ENCODE measurements at places on chromosomes 16 and 17.

DNA sequence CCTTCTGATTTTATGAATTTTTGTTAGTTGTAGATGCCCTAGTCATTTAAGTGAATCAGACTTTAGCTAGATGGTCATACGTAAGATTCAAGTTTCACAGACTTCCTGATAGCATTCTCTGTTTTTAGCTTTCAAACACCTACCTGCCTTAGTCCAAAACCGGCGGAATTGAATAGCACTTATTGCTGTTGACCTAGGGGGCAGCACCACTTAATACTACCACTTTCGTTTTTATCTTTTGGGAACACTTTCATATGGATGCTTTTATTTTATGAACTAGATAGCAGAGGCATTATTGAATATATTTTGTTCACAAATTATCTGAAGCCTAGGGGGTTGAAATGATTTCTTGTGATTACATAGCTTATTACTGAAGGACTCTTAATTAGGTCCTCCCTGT, 31.5 kb downstream of the TADA2A start:
- DNase-seq, result no peak

- DNase-seq, result no peak
Measured at GRCh38 chr17:61160204-61160603, 239.4 kb upstream of the TBX2 start.

DNA sequence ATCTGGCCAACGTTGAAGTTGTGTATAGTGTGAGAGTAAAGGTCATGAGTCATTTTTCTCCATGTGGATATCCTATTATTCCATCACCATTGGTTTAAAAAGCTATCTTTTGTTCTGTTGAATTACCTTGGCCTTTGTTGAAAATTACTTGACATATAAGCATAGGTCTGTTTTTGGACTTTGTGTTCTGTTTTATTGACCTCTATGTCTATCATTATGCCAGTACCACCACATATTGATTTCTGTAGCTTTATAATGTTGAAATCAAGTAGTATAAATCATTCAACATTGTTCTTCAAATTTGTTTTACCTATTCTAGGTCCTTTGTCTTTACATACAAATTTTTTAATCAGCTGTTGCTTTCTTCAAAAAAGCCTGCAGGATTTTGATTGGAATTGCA, 58.5 kb downstream of the NLK start:
- no peak for DNase-seq

DNA sequence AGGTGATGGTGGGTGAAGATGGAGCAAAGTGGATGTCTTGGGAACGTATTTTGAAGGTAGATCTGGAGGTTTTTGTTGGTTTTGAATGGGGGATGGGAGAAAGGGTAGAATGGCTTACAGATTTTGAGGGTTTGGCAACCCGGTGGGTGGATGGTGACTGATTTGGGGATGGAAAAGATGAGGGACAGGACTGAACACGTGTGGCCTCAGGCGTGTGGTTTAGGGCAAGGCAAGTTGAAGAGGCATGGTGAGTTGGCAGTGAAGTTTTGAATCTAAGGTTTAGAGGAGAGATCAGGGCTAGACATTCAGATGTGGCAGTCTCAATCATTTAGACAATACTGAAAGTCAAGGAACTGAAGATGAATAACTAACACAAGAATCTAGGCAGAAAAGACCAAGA, 5.0 kb upstream of the DCTPP1 start:
- DNase-seq, result no peak

GRCh38 chr16:30005341-30006094, 5.3 kb downstream of the DOC2A start:
- no peak for DNase-seq

DNA sequence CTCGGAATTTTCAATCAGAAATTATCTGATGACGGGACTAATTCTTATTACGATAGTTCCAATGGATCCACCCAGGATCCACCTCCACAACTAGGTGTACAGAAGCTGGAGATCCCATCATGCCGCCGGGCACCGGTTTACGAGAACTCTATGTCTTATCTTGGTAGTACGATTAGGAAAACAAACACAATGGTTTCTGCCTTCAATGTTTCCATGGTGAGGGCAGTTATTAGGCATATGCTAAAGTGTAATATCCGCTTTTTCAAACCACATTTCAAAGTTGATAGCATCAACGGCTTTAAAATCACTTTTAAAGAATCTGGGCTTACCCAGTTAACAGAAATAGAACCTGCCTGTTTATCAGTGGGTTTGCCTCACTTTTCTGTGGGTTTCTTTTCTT, 705.7 kb downstream of the MAF start:
- no peak for DNase-seq

- DNase-seq, result no peak
Measured at GRCh38 chr17:49224198-49224996, 6.2 kb downstream of the PHOSPHO1 start.

Data from NCI-H1048 (cell line).